Cerebellar nuclear complex (tissue), 1 donor: ENCODE measurements at places on chromosomes 16 and 17.

- no peak for DNase-seq
Observed at GRCh38 chr16:50606431-50607050, 58.3 kb downstream of the NKD1 start.

- peak; percentile 12 for DNase-seq
Observed at GRCh38 chr17:19727501-19728078, 11.2 kb upstream of the SLC47A2 start.

DNA sequence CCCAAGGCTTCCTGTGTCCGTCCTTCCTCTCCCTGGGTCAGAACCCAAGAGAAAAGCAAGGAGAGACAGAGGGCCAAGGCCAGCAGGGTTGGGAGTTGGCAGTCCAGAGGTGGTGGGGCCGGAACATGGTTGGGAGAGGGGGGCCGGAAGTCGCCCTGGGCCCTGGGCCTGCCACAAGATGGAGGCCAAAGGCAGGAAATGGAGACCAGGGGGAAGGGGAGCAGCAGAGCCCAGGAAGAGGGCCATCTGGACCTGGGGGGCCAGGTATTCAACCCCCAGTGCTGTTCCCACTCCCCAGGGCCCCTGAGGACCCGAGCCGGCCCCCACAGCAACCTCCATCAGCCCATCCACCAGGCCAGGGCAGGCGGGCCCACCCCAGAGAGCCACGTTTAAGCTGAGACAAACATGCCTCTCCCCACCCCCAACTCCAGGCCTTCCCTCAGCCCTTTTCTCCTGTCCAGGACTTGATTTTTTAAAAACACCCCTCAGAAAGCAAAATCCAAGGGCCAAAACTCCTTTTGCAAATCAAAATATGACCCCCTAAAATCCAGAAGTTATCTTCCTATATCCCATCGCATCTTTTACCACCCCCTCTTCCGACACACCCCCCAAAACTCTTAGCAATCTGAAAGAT, 4.4 kb upstream of the BCL6B start:
- no peak for DNase-seq

- DNase-seq, result no peak
Observed at GRCh38 chr17:77729587-77729986, 228.9 kb upstream of the TNRC6C start.

- DNase-seq, result no peak
Observed at GRCh38 chr16:50126183-50126582, 26.9 kb upstream of the TENT4B start.

DNA sequence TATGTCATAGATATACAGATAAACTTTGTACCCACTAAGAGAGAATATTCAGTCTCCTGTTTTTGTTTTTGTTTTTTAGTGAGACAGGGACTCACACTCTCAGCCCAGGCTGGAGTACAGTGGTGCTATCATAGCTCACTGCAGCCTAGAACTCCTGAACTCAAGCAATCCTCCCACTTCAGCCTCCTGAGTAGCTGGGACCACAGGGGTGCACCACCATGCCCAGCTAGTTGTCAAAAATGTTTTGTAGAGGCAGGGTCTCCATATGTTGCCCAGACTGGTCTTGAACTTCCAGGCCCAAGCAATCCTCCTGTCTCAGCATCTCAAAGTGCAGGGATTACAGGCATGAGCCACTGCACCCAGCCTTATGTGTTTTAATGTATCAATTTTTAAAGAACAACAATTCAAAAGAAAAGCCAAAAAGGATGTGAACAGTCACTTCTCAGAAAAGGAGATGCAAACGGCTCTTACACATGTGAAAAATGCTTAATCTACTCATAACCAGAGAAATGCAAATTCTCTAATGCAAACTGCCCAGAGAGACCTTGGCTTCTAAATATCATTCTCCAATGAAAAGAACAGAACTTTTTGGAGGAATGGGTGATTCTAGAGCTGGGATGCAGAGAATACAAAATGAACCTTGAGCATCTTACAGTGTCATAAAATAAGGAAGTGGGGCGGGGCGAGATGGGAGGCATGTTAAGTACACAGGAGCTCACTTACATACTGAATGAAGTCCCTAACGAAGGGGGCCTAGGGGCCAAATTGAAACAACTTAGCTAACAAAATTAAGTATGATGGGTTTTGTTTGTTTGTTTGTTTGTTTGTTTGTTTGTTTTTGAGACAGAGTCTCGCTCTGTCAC, 7.3 kb upstream of the CMTM3 start:
- DNase-seq, result no peak

- DNase-seq, result no peak
Observed at GRCh38 chr16:77213542-77214106, 14.4 kb downstream of the SYCE1L start.

GRCh38 chr17:41797377-41797776, 10.9 kb upstream of the JUP start:
- DNase-seq, result no peak
